ENCODE measurements at places on chromosomes 11 and 22. TPM values are rescaled to one million over a fixed set of nuclear protein-coding genes. Genes with fewer than 3 reads are reported as not detected.

Gene C11orf87
- total RNA-seq: 0.11 TPM

Gene MAML2
- total RNA-seq: 2.7 TPM

Gene SPON1
- total RNA-seq: 0.22 TPM

Gene NTM
- total RNA-seq: 13.8 TPM

Gene POLR2F
- total RNA-seq: 141 TPM

Gene RASL10A
- 0.92 TPM for total RNA-seq

- no peak for DNase-seq
These were observed 1.6 kb upstream of the DDX10 start for GRCh38 chr11:108663154-108663877.

GRCh38 chr22:41177040-41177621, 28.0 kb upstream of the L3MBTL2 start:
- no peak for DNase-seq

DNA sequence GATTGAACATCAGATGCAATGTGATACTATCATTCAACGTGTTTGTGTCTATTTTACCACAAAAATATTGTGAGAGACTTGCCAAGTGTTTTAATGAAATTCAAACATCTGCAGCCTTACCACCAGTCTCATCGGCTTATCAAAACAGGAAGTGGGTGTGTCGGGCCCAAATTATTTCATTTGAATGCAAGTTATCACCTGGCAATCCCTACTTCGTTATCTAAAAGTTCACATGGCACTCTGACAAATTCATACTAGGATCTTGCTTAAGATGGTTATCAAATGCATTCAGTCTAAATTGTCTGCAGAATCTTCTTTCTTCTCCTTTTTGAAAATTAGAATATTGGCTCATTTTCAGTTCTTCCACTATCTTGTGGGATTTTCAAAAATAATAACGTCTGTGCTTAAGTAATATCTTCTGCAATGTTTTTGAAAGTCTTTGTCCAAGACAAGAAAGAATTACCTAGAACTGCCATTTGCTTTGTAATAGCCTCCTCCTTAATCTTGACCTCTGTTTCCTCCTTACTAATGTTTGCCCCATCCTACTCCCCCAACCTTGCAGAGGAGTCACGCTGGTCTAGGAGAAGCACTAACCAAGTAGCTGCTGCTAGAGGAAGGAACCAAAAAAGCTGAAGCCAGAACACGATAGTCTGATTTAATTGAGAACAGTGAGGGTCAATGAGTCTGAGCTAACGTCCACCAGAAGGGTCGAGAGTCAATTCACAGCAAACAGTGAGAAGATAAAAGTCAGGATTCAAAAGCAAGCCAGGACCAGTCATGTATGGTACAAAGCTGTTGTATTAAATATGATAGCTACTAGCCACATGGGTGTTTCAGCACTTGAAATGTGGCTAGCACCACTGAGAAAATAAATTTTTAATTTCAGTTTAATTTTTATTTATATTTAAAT, 10.2 kb upstream of the BIRC3 start:
- DNase-seq: no peak

GRCh38 chr11:33207408-33207985, 46.2 kb upstream of the CSTF3 start:
- DNase-seq: no peak

GRCh38 chr11:64400102-64400501, 41.1 kb downstream of the RPS6KA4 start:
- no peak for DNase-seq

DNA sequence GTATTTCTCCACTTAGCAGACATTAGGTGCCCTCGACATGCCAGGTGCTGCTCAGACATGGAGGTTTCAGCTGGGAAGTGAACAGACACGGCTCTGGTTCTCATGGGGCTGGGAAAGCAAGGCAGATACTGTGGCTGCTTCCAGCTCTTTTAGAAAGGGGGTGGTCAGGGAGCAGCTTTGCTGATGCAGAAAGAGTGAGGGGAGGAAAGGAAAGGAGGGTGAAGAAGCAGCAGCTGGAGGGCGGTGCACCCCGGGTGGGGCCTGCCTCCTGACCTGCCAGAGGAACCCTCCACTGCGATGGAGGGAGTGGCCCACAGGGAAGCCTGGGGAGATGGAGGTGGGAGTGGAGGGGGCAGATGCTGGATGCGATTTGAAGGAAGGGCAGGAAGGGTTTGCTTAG, 76.8 kb downstream of the MORC2 start:
- DNase-seq: no peak

GRCh38 chr22:43824724-43825420, 12.8 kb upstream of the EFCAB6 start:
- peak; percentile 45 for DNase-seq

DNA sequence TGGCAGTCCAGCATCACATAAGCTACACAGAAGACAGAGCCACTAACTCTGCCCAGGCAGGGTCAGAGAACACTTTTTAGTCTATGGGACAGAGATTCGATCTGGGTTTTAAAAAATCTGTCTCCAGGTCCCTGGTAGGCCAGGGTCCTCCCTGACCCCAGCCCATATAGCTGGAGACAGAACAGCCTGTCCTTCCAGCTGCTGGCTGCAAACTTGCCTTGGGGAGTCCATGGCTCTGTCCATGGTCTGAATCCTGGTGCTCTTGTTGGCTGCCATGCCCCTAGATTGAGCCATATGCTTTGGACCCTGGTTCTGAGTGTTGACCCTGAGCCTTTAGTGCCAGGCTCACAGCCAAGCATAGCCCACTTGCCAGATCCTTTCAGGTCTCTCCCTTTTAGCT, 13.3 kb upstream of the LIPT2 start:
- DNase-seq: no peak

DNA sequence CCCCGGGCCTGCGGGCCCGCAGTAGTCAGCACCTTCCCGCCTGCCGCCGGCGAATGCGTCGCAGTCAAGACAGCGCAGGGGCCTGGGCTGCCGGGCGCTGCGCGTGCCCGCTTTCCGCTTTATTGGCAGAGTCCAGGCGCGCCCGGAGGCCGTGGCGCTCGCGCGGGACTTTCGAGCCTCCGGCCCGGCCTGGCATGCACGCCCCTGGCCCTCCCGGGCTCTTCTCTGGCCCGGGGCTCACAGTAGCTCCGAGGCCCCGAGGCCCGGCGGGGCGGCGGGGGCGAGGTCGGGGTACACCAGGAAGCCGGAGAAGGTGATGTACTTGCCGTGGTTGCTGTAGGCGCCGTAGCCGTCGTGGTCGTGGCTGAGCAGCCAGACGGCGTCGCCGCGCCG, 3.1 kb downstream of the FAM180B start:
- no peak for DNase-seq

- DNase-seq: peak; percentile 30
These were observed 1430.1 kb downstream of the LRRC4C start for GRCh38 chr11:40029391-40029790.

DNA sequence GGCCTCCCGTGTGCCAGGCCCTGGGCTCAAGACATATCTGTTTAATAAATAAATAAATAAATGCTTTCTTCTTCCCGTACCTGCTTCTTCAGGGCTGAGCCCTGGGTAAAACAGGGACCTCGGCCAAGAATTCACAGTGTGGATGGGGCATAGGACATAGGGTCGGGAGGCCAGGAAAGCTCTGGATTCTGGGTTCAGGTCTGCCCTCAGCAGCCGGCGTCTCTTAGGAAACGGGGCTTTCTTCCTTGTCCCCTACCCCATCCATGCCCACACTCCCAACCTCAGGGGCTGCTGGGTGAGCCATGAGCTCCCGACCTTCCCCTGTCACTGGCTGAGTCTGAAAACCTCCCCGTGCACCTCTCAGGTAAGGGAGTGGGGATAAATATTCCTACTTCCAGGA, 55.7 kb upstream of the ALX4 start:
- DNase-seq: no peak

GRCh38 chr22:35380013-35380412, 883 bp upstream of the HMOX1 start:
- no peak for DNase-seq

- DNase-seq: peak; percentile 22
These were observed 11.0 kb downstream of the SMTN start for GRCh38 chr22:31092161-31092560.

DNA sequence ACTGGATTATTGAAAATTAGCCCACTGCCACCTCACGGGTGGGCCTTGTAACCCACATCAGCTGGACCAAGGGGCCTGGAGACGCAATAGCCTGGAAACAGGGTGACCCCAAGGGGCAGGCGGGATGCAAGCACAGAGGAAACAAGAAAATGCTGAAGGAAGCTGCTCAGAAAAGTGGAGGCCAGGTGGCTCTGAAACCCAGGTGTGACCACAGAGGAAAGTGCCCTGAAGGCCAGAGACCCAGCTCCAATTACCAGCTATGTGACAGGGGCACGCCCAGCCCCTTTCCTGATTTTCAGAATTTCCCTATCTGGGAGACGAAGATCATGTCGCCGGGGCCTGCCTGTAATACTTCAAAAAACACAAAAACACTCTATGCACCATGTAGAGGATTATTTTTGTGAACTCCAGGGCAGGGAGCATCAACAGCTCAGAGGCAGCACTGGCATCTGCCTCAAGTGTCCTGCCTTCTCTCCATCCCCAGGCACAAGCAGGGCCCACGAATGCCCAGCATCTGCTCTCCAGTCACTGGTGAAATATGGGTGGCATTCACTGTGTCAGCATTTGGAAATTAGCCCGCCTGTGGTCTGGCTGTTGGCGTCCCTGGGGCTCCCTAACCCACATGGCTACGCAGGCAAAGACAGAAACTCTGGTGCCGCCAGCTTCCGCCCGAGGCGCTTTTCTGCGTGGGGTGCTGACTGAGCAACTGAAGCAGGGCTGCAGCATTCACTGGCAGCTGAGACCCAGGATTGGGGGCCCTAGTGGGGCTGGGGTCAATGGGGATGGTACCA, 6.3 kb downstream of the KCNJ1 start:
- DNase-seq: no peak

DNA sequence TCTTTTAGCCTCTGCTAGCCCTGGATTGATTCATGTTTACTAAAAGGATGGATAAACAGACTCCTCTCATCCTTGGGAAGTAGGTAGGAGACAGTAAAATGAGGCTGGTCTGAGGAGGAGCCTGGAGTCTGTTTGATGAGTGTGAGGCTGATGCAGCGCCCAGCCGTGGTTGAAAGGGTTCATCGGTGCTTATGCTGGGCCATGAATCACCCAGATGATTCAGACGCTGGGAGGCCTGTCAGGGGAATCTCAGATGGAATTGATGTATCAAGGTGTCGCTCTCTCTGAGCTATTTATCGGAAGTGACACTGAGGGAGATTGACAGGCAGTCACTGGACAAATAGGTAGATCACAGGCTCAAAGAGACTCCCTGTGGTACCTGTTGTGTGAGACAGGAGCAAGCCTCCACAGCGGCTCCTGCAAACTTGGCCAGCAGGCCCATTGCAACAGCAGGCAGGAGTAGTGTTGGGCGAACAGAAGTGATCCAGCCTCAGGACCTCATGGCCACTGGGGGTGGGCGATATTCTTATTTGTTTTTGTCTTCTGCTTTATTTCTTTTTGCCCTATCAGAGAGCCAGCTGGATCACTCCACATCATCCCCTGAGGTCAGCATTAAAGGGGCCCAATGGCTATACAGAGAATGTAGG, 109.9 kb upstream of the CADM1 start:
- no peak for DNase-seq

GRCh38 chr11:117822074-117823033, 2.2 kb downstream of the FXYD2 start:
- DNase-seq: peak; percentile 65

GRCh38 chr11:126400479-126400878, 45.0 kb downstream of the ST3GAL4 start:
- DNase-seq: no peak

GRCh38 chr11:119144825-119145486, 3.9 kb upstream of the ABCG4 start:
- DNase-seq: peak; percentile 90

- no peak for DNase-seq
These were observed 1.0 kb downstream of the CCDC86 start for GRCh38 chr11:60842668-60843600.

- DNase-seq: peak; percentile 67
These were observed 9.1 kb downstream of the CTSF start for GRCh38 chr11:66559142-66559865.

- DNase-seq: peak; percentile 88
These were observed 8.2 kb upstream of the CCDC188 start for GRCh38 chr22:20159076-20159475.

- no peak for DNase-seq
These were observed 7.5 kb downstream of the HMBS start for GRCh38 chr11:119091966-119092879.

- DNase-seq: peak; percentile 90
These were observed 41.8 kb upstream of the DLAT start for GRCh38 chr11:111983187-111983986.
